ENCODE measurements at places on chromosomes 7 and 10.

DNA sequence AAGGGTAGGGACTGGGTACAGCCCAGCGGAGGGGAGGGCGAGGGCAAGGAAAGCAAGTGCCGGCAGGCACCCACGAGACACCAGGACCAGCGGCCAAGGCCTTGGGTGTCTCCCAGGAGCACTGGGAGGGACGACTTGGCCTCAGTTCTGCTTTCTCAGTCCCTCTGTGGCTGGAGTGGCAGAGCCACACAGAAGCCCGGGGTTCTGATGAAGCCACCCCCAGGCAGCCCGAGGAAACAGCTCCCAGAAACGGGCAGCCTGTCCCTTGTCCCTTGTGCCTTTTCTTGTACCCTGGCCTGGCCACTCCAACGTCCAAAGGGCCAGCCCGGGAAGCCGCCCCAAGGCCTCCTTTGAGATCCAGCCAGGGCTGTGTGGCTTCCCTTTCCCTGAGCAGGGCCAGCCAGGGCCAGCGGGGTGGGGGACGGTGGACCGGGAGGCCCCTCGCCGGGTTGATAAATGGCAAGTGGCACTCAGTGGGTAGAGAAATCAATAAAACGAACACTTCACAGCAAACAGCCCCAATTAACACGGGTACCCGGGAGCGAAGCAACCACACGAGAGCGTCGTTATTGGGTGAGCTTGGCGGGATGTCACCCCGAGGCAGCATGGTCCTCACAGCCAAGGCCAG, 69.8 kb upstream of the GNA12 start:
- no peak for DNase-seq

- DNase-seq = no peak
Observed at GRCh38 chr10:124176349-124177179, 83.2 kb upstream of the CHST15 start.

DNA sequence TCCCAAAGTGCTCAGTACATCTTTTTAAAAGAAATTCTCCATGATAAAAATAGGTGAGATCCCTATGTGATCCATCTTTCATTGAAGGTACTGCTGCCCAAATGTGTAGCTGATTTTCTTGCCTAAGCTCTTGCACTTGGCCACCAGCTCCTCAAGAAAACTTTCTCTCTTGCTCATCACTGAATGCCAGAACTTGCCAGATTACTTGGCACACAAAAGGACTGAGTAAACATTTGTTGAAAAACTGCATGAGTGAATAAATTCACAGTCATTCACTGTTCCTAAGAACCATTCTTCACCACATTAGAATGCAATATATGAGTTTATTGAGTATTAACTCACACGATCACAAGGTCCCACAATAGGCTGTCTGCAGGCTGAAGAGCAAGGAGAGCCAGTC, 99.9 kb downstream of the TRIL start:
- DNase-seq = no peak

DNA sequence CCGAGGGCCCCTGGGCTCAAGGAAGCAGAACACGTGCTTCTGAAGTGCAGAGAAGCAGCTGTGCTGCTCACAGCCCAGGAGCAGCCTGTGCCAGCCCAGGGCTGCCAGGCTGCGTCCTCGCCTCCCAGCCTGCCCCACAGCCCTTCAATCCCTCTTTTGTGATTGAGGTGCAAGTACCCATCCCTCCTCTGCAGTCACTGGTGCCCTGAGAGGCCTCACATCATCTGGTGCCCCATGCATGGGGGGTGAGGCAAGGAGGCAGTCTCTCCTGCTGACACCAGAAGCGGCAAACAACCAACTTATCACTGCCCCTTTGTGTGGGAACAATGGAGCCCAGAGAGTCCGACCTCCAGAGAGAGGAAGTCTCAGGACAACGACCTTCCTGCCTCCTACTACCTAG, 49.8 kb upstream of the FGFR2 start:
- no peak for DNase-seq

DNA sequence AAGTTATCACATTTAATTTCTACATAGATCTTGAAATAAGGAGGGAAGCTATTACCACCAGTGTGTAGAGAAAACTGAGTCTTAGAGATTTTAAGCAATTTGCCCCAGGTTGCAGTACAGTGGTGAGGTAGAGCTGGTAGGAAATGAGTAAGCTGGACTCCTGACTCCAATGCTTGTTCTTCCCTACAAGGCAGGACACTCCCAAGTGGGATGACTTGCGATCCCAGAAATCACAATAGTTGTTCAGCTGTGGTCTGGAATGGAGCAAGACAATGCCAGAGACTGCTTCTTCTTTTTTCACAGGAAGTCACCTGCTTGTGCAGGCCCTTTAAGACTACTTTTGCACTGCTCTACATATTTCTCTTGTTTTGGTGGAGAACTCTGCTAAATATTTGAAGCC, 327.2 kb upstream of the BMPER start:
- no peak for DNase-seq

DNA sequence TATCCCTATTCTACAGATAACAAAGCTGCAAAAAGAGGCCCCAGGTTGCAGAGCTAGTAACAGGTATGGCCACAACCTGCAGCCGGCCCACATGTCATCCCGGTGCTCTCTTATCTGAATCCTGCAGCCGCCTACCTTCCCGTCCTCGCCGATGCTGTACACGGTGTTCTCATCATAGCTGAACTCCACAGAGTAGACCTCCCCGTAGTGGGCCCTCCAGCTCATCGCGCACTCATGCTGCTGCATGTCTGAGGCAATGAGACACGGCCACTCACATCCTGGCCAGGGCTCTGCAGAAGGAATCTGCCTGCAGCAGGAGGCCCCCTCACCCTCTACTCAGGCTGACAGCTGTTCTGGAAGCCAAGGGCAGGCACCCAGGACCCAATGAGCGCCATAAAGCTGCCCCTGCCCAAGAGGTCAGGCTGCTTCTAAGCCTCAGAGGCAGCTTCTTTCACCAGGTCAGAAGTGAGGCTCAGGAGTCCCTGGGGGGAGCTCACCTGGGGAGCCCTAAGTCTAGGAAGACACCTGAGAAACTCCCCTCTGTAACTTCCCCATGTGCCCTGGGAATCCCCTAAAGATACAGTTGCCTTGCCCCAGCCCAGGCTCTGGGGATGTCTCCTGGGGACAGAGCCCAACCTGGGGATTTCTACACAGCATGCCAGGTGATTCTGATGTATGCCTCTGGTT, 17.9 kb upstream of the CYREN start:
- DNase-seq = no peak

GRCh38 chr10:62764011-62764410, 40.5 kb upstream of the ADO start:
- no peak for DNase-seq

DNA sequence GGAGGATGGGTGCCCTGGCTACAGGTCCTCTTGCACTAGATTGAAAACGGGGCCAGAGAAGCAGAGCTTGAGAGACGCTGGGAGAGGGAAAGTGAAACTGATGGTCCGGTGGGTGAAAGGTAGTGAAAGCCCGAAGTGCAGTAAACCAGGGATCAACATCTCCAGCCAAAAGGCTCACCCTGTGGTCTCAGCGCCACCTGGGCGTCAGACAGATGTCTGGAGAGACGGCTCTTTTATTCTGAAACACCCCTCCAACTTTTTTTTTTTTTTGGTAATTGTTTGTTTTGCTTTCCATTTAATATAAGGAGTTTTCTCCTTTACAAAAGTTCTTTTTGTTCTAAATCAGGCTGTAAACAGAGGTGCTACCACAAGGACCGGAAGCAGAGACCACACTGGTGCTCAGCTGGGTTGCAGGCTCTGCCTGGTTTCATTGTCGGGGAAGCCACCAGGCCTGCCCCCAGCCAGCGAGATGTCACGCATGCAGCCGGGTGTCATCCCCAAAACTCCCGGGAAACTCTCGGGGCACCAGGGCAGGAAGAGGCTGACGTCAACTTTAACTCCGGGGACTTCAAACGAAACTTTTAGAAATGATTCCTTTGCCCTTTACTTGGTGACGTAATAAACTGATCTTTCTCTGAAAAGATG, 11.2 kb downstream of the IL2RA start:
- peak; percentile 19 for DNase-seq

- no peak for DNase-seq
Observed at GRCh38 chr10:32315424-32315823, 31.5 kb downstream of the EPC1 start.

GRCh38 chr7:129612112-129613015, 844 bp downstream of the NRF1 start:
- DNase-seq = no peak

DNA sequence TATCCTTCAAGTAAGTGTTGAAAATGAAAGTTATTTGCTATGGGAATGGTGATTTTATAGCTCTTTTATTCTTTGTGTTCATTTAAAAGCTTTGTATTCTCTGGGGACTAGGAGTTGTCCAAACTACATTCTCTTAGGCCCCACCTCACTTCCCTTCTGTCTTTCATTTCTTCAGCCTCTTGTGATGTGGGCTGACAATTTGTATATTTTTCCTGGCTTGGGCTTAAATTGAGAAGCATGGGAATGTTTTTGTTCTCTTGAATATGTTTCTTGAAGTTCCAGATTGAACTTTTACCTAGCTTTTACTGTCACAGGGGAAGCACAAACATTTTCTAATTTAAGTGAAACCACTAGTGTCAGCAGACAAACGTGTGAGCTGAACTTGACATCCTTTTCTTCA, 27.9 kb downstream of the BBS9 start:
- DNase-seq = no peak

DNA sequence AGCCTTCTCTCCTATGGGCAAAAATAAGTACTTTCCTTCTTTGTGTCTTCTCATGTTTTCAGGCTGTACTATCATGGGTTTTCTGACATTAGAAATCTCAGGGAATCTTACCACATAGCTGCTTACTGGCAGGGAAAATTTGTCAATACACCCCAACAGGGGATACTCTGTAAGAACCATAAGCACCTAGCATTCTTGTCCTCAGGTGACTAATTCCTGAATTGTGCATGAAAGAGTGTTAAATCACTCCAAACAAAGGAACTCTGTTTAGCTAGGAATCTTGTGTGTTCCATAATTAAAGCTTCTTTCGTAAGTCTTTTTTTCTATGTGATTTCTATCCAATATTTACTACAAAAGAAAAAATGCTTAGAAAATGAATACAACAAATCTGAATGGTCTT, 206.7 kb upstream of the POT1 start:
- no peak for DNase-seq

DNA sequence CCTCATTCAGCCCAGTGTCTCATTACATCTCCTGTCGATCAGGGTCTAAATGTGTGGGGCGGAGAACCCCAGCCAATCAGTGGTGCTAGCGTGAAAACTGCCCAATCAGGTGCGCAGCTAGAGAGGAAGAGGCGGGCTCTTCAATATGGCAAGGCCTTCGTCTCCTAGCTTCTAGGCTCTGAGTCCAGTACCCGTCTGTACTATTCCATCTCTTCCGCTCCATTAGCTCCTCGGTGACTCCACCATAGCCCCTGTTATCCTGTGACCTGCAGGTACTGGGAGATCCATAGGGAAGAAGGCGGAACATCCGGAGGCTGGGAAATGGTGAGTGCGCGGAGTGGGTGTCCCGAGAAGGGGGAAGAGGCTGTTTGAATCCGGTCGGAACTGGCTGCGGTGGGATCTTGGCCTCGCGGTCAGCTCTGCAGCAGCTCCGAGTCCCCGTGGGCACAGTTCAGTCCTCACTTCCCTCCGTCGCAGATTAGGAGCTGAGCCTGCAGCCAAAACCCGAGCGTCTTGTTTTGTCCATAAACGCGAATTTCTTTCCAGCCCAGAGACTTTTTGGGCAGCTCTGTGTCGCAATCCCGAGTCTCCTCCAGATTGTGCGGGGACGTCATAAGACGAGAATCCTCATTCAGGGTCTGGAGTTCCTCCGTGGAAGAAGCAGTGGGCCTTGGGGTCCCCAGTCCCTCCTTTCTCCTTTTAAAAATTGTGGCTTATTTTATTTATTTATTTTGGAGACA, at the start of gene ZNF727:
TSS of gene ZNF727 (plus strand) at position 134 of the 740 bp plus-strand sequence. CDS start at position 322, 188 bp downstream.
- DNase-seq = no peak

GRCh38 chr7:104980841-104981671, 32.9 kb upstream of the KMT2E start:
- no peak for DNase-seq

GRCh38 chr7:7569615-7570014, 2.9 kb downstream of the MIOS start:
- no peak for DNase-seq

GRCh38 chr10:78597796-78598555, 470.8 kb upstream of the ZMIZ1 start:
- no peak for DNase-seq

- no peak for DNase-seq
Observed at GRCh38 chr10:16626697-16627096, 105.0 kb upstream of the C1QL3 start.

- no peak for DNase-seq
Observed at GRCh38 chr7:152136686-152137085, 111.2 kb downstream of the GALNT11 start.

- no peak for DNase-seq
Observed at GRCh38 chr10:33237736-33238624, 96.5 kb downstream of the NRP1 start.

DNA sequence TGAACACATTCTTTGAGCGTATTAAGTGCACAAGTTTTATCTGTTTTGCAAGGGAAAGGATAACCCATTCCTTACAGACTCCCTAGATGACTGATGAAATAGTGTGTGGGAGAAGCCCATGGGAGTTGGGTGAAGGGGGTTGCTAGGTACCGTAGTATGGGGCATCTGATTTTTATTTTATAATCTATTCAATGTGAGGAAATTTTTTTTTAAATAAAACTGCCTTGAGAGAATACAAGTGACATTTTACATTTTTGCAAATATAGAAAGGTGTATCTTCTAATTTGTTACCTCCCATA, 1.4 kb downstream of the BTAF1 start:
- DNase-seq = no peak

DNA sequence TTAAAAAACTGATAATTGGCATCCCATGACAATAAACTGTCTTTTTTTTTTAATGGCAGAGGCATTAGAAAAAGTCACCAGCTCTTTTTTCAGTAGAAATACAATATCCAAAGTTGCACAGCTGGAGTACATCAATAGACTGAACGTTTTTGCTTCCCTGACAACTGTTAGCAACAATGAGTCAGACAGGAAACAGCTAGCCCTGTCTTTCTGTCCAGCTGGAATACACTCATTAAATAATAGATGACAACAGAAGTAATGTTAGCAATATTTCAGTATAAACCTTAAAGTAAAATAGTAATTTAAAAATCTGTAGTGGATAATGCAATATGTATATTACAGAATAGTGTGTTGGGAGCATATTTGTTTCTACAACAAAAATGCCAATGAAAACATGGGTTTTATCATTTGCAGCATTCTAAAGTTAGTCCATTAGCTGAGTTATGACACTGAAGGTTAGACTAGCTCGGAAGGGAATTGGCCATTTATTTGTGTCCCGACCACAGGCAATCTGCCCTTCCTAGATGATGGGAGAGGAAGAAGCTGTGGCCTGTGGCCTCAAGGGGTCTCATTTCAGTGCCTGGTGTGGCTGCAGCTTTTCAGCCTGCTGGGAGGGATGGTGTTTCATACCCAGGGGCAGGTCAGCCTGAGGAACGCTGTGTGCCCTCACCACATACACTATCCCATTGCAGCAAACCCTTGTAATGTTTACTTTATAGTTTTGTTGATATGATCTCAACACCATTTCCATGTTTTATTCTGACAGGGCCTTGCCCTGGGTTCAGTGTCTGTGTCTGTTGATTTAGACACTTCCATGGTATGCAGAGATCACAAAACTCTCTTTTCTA, 173.3 kb downstream of the SLC16A9 start:
- DNase-seq = no peak

Measured in esophagus squamous epithelium (tissue), 5 donors.